ENCODE measurements at places on chromosomes 3 and 15. TPM values are rescaled to one million over a fixed set of nuclear protein-coding genes. Genes with fewer than 3 reads are reported as not detected.

Gene MYRIP
- 1.1 TPM for polyA plus RNA-seq

Gene CCRL2
- polyA plus RNA-seq: not detected

Gene FAM81A
- 1.1 TPM for polyA plus RNA-seq

DNA sequence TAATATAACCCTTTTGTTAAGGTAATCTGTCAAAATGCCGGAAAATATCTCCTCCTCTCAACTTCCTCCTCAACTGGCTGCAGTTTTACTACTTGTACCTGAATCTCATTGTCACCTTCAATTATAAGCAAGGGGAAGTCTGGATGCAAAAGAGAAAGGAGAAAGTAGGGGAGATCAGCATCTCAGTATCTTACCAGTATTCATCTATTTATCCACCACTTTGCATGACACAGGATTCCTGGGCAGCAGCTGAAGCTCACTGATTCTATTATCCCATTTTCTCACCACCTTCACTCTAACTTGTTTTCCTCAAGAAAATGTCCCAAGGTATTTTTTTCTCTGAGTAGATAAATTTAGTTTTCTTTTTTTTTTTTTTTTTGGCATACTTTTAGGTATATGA lies 440.5 kb upstream of the CBLB start:
- no peak overlapping the region for H3K27ac ChIP-seq
- no peaks in the 10 kb centered on the region for H3K4me1 ChIP-seq
- no peak for DNase-seq
- H3K4me3 ChIP-seq: no peak overlapping the region
- no peaks in the 10 kb centered on the region for H3K27me3 ChIP-seq

DNA sequence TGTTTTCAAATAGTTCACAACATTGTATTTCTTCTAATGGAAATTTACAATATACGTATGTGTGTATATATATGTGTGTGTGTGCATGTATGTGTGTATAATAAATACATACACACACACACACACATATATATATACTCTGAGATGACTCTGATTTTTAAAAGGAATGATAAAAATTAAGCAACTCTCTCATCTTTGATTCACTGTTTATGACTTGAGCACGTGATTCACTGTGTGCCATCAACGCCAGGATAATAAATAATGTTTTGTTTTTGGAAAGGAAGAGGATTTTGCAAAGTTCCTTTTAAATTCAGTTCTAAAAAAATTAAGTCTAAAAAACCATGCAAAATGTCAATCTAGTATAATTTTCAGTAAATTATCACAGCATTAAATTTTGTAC lies 132.4 kb downstream of the P3H2 start:
- H3K36me3 ChIP-seq: no peaks in the 10 kb centered on the region
- DNase-seq: no peak
- H3K4me1 ChIP-seq: no peaks in the 10 kb centered on the region
- peaks cover 6% of the 10 kb centered on the region for H3K27me3 ChIP-seq

GRCh38 chr15:57340682-57341259 lies 35.5 kb upstream of the CGNL1 start:
- peak; percentile 72 for DNase-seq
- no peak overlapping the region for H3K27ac ChIP-seq
- H3K4me1 ChIP-seq: peaks cover 2% of the 10 kb centered on the region

DNA sequence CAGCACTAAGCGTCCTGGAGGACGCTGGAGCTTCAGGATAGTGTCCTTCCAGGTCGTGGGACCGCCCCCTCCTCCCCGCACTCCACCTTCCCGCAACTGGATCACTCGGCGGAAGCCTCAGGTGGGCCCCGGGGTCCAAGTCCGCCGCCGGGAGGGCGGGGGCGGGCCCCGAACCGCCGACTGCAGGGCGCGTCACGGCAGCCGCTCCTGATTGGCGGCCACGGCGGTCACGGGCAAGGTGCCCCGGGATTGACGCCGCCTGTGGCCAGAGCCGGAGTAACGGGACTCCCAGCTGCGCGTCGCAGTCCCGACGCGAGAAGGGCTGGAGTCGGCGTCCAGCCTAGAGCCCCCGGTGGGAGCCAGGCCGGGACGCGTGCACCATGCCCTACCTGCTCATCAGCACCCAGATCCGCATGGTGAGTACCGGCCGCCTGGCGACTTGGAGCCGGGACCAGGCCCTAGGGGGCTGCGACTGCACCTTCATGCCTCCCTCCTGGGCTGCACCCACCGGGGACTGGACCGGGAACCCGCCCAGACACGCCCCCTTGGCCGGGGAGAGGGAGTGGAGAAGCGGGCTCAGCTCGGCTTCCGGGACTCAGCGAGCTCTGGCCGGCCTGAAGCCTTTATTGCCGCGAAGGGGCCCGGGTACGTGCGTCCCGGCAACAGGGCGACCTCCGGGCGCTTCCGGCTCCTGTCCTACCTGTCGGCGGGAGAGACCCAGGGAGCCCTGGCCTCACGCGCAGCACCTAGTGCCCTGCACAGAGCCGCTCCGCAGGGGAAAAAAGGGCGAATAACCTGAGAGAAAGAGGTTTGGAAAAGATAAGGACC lies at the start of gene GCHFR:
GCHFR (plus strand) TSS at position 268 of the 828 bp plus-strand sequence; CDS start at position 381, 113 bp downstream.
- no peaks in the 10 kb centered on the region for H3K27me3 ChIP-seq
- H3K4me1 ChIP-seq: peaks cover 32% of the 10 kb centered on the region
- H3K4me3 ChIP-seq: no peak within 1 kb of the TSS
- H3K27ac ChIP-seq: peak within 1 kb of the TSS; percentile 34

DNA sequence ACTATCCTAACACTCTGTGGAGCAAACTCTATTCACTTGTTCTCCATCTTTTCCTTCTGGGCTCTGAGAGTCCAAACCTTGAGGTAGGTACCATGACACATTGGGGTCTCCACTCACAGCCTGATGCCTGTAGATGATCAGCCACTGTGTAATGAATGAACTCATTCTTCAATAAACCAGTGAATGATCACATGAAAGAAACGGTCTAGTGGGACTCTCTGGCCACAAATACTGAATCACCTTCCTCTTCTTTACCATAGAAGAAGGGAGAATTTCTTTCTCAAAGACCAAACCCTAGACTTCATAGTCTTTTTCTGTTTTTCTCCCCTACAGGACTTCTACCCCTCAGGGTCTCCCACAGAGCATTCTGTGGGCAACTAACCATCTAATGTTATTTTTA lies 20.5 kb upstream of the ABHD2 start:
- H3K27ac ChIP-seq: no peak overlapping the region
- H3K36me3 ChIP-seq: no peaks in the 10 kb centered on the region
- H3K4me3 ChIP-seq: no peak overlapping the region

DNA sequence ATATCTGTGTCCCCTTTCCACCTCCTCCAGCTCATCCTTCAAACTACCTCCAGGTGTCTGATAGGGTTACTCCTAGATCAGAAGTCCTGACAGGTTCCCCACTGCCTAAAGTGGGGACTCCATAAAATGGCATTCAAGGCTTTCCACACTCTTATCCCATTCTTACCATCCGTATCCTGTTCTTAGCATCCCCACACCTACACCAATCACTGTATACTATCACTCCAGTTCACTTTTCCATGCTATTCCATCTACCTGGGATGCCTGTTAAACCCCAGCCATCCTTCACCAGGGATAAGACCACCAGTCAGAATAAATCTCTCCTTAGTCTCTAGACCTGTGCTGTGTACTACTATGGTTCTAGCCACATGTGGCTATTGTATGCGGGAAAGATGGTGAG lies 19.1 kb downstream of the SSR3 start:
- no peaks in the 10 kb centered on the region for H3K27me3 ChIP-seq
- peaks cover 19% of the 10 kb centered on the region for H3K4me1 ChIP-seq
- peak overlapping the region; percentile 62 for H3K27ac ChIP-seq
- no peak for DNase-seq
- H3K4me3 ChIP-seq: no peak overlapping the region

DNA sequence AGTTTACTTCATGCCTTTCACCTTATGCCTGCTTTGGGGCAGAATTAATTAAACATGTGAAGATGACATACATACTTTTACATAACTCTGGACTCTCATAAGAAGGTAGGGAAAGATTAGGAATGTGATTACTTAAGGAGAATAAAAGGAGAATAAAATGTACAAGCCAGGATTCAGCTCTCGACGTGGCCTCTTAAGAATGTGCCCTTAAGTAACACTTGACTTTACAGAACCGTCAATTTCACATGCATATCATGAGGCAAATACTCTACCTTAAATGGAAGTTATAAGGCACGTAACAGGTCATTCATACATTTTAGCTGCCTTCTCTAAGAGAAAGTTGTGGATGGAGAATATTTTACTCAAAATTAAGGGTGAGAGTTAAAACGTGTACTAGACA lies 263.7 kb upstream of the LMCD1 start:
- H3K4me3 ChIP-seq: no peak overlapping the region
- no peaks in the 10 kb centered on the region for H3K36me3 ChIP-seq

GRCh38 chr3:26657348-26657976 lies 34.9 kb downstream of the LRRC3B start:
- no peak for DNase-seq
- no peak overlapping the region for H3K27ac ChIP-seq
- no peaks in the 10 kb centered on the region for H3K27me3 ChIP-seq
- H3K4me3 ChIP-seq: no peak overlapping the region
- no peaks in the 10 kb centered on the region for H3K4me1 ChIP-seq
- H3K36me3 ChIP-seq: no peaks in the 10 kb centered on the region

Data from SK-N-SH (cell line).